ENCODE measurements at places on chromosomes 2 and 18.

DNA sequence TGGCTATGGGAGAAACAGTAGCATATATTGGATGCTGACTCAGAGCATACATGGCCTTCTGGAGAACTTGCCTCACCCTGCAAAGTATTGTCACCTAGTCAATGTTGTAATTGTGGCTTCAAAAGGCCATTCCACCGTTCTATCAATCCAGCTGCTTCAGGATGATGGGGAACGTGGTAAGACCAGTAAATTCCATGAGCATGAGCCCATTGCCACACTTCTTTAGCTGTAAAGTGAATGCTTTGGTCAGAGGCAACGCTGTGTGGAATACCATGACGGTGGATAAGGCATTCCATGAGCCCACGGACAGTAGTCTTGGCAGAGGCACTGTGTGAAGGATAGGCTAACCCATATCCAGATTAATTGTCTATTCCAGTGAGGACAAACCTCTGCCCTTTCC, 1300.1 kb upstream of the ACVR2A start:
- no peak for DNase-seq

DNA sequence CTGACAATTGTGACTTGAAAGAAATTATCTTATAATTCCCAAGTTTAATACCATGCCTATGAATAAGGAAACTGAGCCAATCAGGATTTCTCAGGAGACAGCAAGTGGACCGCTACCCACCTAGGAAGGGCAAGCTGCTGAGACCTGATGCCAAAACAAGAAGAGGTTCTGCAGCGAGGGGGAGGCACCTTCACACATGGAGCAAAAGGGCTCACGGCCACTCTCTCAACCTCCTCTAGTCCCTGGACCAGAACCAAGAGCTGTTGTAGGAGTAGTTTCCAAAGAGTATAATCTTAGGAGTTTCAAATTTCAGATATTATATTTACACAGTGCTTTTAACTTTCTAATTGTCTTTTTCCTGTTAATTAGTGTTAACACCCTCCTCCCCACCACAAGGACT, 154.7 kb upstream of the ETAA1 start:
- no peak for DNase-seq

- no peak for DNase-seq
Observed at GRCh38 chr2:55810622-55811020, 113.0 kb downstream of the EFEMP1 start.

GRCh38 chr2:55156984-55157383, 75.1 kb downstream of the CLHC1 start:
- DNase-seq, result no peak

DNA sequence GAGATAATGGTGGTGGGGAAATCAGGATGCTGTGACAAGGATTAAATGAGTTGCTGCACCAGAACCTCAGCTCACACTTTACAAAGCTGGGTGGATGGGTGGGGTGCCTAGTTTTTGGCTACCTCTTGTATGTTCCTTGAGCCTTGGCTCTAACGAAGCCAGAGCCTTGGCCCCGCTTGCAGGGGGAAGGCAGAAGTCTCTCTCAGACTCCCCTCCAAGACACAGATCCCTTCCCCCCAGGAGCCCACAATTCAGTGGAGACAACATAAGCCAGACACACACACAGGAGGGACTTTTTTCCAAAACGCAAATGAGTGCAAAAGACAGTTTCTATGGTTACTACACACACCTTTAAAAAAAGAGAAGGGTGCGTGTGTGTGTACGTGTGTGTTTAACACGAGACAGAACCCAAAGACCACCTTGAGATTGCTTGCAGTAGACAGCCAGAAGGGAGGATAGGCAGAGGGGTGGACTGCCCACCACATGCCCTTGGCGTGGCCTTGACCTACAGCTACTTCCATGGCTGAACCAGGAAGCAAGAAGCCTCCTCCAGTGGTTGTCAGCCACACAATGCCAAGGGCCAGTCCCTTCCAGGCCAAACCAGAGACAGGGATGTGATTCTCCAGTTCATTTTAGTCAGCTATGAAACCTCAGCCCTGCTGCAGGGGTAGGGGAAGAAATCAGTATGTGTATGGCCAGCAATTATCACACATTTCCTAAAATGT, 70.3 kb downstream of the BCL2L11 start:
- no peak for DNase-seq

DNA sequence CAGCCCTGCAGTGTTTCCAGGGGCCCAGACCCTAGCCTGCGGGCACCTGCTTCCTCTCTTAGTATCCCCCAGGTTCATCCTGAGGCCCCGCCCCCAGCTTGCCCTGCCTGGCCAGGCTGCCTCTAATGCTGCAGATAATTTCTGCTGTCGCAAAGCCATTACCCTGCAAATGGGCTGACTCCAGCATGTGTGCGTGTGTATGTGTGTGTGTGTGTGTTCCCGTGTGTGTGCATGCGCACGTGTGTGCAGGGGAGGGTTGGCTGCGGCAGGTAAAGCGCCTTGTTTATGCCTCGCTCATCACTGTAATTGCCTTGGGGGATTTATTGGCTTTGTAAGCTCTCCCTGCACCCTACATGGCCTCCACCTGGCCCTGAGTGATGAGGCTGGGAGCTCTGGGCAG, 7.6 kb upstream of the PRSS56 start:
- no peak for DNase-seq

DNA sequence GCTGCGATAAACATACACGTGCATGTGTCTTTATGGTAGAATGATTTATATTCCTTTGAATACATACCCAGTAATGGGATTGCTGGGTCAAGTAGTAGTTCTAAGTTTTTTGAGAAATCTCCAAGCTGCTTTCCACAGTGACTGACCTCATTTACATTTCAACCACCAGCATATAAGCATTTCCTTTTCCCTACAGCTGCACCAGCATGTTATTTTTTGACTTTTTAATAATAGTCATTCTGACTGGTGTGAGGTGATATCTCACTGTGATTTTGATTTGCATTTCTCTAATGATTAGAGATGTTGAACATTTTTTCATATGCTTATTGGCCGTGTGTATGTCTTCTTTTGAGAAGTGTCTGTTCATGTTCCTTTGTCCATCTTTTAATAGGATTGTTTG, 22.8 kb downstream of the GALNT1 start:
- DNase-seq, result no peak

All from HEK293T (cell line).